ENCODE measurements at places on chromosomes 5 and 9.

DNA sequence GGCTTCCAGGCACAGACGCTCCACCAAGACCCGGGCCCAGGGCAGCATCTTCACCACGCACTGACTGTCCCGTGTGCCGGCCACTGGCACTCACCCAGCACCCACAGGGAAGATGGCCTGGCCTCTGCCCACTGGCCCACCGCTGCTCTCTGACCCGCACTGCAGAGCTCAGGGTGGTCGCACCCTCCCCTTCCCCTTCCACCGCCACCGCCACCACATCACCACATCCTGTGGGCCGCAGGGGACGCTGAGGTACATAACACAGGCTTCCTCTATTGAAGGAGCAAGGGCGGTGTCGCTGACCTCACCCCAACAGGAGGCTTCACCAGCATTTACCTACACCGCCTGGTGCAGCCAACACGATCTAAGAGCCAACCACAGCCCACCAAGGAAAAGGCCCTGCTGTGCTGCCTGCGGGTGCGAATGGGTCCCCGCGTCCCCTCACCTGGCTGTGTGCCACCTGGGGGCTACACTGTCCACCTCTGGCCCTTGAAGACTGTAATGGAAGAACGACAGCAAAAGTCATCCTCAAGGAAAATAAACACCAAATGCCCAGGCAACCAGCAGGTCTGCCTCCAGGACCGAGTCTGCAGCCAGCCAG lies 101.8 kb downstream of the CAMSAP1 start:
- no peak for DNase-seq

DNA sequence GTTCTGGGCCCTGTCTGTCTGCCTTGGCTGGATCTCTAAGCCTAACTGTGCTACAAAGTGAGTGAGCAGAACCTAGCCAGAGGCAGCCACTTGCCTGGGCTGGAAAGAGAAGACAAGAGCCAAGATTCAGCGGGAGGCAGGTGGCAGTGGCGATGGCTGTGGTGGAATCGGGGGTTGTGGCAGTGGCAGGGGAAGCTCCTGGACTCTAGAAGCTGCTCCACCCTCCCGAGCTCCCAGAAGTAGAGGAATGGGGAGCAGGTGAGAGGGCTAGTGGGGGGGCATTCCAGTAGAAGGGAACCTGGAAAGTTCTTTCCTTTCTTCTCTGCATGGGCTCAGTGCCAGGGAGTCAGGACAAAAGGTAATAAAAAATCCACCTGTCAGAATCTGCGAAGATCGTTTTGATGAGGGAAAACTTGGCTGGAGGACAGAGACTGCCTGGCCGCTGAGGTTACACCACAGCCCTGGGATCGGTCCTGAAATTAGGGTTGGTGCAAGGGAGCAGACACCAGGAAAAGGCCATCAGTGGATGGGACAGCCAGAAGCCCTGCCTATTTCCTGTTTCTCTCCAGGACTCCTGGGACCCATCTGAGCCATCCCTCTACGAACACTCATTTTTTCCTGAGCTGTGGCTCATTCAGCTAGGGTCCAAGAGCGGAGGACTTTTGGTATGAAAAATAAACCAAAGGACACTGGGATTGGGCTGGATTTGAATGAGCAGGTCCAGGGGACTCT lies 1.6 kb downstream of the CRAT start:
- no peak for DNase-seq

DNA sequence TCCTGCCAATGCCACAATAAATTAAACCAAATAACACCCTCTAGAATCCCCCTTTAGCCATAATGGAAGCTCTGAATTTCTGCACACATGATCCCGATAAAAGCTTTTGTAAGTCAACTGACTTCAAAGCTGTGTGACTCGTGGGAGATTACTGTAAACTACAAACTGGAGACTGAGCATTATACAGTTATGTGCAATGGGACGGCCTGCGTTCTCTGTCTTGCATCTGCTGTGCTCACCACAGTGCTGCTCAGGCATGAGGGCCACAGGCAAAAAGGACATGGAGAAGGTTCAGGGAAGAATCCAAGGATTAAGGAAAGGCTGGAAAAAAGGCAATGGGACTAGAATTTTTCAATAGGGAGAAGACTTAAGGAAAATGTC lies 184.2 kb downstream of the FANCC start:
- no peak for DNase-seq

- no peak for DNase-seq
These were observed 59.5 kb downstream of the FBXO38 start for GRCh38 chr5:148443241-148443640.

DNA sequence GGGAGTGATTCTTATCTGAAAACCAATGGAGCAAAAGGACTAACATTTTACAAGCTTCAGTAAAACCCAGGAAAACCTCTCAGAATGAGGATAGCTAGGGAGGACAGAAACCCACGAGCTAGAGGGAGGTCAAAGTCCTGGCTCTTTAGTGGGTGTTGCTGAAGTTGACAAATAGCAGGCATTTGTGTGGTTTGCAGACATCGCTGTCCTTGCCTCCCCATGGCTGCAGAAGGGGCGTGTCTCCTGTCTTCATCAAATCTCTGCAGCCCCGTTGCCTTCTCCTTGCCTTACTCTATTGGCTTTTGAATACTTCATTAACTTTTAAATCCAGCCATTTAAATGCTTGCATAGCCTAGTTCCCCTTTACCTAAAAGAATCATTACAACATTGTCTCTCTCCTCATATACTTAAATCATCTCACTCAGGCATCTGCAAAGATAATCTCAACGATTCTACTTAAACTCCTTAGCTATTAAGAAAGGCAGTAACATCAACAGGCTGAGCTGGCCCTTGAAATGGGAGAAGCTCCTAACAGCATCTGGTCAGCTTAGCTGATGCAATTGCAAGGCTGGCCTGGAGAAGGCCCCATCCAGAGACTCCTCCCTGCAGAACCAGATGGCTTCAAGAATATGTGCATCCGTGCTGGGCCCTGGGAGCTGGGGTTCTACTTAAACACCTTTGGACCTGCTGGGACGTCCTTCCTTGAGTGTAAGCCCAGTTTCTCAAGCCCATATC lies 152.8 kb upstream of the TAS2R1 start:
- no peak for DNase-seq

DNA sequence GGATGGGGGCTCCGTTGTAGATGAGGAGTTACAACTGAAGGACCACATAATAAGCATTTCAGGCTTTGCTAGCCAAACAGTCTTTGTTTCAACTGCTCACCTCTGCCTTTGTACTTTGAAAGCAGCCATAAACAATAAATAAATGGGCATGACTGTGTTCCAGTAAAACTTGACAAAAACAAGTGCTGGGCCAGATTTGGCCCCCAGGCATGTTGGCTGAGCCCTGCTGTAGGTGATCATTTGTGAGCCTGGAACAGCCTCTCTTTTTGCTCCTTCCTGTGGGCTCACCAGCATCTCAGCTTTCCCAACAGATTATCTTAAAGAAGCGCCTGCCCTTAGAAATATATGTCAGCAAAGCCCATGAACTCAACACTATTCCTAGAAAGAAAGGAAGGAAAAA lies 149.4 kb downstream of the GOLPH3 start:
- DNase-seq, result no peak

DNA sequence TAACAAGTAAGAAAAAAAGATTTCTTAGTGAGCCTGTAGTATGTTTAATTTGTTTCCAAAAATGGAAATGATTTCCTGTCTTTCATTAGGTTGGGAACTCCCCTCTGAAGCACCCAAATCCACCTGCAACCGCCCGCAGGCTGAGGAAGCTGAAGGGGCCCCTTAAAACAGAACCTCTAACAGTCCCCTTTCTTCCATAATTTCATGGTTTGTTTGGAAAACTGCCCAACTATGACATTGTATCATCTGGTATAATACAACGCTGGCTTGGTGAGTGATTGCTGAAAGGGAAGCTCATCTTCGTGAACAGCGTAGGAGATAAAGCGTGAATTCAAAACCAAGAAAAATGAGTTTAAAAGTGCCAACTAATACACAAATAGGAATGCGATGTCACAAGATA lies 215.5 kb downstream of the FSTL4 start:
- DNase-seq, result no peak

All from HuH-7.5 (cell line).